ELF-1 (cell line): ENCODE measurements at places on chromosomes 7 and 10.

DNA sequence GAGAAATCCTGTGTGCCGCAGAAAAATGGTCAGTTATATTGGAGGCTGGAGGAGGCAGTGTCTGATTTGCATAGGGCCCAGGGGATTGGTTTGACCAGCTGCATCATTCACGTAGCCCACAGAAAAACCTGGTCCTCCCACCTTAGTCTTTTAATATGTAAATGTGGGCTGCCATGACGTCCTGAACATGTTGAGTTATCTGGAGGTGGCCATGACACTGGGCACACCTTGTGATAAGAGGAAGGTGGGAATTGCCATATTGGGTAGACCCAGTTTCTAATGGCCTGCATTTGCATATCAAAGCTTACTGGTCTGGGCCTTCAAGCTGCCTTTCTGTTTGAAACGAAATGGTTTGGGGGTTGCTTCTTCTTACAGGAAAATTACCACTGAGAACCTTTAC lies 162.2 kb downstream of the AHR start:
- DNase-seq: no peak

GRCh38 chr7:140160308-140160707 lies 16.5 kb downstream of the KDM7A start:
- peak; percentile 85 for DNase-seq

DNA sequence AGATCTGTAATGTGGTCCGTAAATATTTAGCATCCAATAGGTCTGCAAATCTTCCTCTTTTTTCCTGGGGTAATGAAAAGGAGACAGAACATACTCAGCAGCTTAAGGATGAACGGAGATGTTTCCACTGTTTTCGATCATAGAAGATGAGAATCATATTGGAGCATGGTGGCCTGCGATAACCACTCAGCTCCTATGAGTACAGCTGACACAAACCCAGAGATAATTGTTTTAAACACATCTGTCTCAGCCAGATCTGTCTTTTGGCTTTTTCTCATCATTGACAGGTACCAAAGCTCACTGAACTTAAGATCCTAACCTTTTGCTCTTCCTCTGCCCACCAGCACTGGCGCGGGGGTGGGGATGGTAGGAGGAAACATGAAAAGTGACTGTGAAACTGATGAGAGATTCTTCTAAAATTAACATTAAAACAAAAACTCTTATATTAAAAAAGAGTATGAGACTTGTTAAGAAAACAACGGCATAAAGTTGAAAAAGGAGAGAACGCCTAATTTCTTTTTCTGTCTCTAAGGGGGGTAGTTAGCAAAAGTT lies 71.0 kb downstream of the SVOPL start:
- no peak for DNase-seq

GRCh38 chr7:30796105-30796869 lies 25.1 kb downstream of the MINDY4 start:
- DNase-seq: no peak

GRCh38 chr10:5045095-5045494 lies 41.4 kb upstream of the AKR1C2 start:
- no peak for DNase-seq
